ENCODE measurements at places on chromosomes 6 and 20.

DNA sequence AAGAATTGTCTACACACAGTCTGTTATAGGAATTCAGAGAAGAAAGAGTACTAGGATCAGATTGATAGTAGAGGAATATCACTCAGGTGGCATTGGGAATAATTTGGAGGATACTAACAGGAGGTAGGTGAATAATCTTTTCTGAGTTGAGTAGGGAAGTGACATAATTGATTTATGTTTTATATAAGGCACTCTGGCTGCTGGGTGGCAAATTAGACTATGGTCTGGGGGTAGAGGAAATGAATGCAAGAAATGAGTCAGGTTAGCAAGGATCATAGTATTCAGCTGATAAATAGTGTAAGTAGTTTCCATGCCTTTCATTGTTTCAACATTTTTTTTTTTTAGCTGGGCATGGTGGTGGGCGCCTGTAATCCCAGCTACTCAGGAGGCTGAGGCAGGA, 113.3 kb downstream of the CDKAL1 start:
- DNase-seq: no peak

DNA sequence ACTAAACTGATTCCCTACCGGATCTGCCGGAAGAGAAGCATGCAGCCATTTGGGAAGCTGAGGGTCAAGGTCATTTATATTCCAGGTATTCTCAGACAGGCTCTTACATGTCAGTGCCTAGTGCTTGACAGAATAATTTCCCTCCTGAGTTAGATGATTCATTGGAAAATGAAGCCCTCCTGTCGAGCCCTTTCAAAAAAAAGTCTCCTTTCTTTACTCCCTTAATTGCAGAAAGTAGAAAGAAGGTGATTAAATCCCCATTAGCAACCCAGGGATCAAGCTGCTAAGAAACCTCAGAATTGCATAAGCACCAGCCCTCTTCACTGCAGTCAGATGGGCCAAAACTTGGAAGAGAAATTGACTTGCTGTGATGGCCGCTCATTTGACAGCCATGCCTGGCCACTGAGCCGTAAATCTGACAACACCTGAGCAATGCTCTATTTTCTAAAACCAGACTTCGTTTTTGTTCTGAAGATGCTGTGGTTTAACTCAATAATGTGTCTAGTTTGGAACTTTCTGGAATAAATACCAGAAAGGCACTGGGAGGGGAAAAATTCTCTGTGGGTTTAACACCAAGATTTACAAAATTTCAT, 61.0 kb upstream of the ARMH2 start:
- no peak for DNase-seq

DNA sequence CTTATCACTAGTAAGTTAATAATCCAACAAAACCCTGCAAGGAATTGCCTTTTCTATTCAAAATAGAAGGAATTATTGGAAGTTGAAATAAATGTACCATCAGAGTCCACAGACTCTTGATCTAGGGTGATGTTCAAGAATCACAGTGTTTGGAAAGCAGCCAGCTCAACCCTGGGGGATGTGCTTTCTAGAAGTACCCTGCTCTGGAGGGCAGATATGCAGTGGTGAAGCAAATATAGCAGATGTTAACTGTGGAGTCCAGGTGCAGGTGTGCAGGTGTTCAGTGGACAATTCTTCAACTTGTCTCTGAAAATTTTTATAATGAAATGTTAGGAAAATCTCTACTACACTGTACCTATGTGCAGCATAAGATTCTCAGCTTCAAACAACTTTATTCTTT, 9.1 kb upstream of the INSM1 start:
- no peak for DNase-seq

GRCh38 chr6:43979525-43979924, 147.7 kb downstream of the MRPL14 start:
- DNase-seq: no peak

- DNase-seq: no peak
Measured at GRCh38 chr6:41708856-41709255, 26.6 kb downstream of the TFEB start.

DNA sequence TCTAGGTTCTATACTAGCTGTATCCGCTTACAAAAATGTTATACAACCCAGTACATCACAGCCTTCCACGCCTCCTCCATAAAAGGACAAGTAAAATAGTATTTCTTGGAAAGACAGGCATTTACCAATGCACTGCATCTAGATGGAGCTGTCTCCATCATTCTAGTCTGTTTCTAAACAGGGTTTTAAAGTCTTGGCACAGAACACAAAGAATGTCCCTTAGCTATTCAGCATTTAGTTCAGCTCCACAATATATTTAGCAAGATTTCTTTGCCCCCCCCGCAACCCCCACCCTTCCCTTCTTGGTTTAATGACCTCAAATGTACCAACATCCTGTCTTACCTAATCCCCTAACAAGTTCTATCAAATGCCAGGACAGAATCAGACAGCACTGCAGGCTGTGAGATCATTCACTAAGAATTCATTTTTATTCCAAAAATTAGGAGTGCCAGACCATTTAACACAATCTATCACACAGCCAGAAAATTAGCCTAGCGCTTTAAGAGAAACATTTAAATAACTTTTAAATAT, 198.6 kb downstream of the BACH2 start:
- peak; percentile 32 for DNase-seq

GRCh38 chr6:159252955-159253508, 83.8 kb downstream of the FNDC1 start:
- peak; percentile 54 for DNase-seq

- DNase-seq: peak; percentile 62
Measured at GRCh38 chr20:17875106-17875980, 93.3 kb downstream of the SNX5 start.

DNA sequence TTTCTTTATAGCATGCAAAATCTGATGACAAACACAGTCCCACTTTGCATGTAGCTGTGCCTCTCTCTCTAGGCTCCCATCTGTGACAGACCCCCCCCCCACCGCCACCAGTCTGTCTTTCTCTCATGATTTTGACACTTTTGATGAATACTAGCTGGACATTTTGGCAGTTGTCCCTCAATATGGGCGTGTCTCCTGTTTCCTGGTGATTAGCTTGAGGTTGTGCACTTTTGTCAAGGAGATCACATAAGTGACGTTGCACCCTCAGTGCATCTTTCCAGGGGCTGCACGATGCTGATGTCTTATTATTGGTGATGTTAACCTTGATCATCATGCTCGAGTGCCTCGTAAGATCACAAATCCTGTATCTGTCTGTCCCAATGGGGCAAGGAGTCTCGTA, 155.1 kb downstream of the EYA2 start:
- no peak for DNase-seq

DNA sequence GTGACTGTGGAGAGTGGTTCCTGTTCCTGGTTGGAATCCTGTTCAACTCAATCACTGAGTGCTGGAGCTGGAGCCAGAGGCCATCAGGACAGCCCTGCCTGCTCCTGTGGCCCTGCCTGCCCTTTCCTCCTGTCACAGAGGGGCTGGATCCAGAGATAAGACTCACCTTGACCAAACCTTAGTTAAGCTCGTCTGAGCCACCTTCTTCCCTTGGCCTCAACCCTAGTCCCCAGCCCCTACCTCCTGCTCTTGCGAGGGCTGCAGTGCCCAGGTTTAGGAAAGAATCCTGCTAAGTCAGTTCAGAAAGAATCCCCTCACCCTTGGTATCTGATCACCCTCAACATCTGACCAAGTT, 47.0 kb upstream of the CST5 start:
- no peak for DNase-seq

DNA sequence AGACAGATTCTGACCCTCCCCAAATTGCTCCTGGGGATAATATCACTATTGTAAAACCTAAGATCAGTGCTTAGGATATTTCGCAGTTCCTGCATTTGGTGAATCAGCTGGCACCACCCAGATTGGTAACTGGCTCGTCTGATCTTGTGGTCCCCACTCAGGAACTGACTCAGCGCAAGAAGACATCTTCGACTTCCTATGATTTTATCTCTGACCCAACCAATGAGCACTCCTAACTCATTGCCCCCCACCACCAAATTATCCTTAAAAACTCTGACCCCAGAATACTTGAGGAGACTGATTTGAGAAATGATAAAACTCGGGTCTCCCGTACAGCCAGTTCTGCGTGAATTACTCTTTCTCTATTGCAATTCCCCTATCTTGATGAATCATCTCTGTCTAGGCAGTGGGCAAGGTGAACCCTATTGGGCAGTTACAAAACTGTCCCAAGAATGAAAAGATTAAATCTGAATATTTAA, 55.7 kb upstream of the PRND start:
- DNase-seq: no peak

- no peak for DNase-seq
Measured at GRCh38 chr6:22366214-22366613, 69.4 kb upstream of the PRL start.

DNA sequence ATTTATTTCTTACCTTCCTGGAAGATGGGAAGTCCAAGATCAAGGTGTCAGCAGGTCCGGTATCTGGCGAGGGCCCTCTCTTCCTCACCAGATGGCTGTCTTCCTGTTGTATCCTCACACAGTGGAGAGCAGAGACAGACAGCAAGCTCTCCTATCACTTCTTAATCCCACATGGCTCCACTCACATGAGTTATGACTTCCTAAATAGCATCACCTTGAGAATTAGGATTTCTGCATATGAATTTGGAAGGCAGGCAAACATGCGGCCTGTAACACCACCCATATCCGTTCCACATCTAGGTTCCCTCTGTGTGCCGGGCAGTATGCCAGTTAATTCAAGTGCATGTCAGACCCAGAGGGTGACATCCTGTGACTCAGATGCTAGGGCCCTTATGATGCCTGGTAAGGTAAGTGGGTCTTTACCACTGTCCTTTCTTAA, 2.1 kb downstream of the RAET1E start:
- peak; percentile 30 for DNase-seq

DNA sequence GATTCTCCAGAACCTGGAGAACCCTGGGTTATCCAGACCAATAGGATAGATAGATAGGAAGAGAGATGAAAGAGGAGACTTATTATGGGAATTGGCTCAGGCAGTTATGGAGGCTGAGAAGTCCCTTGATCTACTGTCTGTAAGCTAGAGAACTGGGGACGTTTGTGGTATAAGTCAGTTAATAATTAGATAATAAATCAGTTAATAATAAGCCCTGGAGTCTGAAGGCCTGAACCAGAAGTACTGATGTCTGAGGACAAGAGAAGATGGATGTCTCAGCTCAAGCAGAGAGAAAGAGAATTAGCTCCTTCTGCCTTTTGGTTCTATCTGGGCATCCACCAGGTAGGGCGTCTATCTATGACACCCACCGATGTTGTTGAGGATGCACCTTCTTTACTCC, 72.9 kb upstream of the SLC22A23 start:
- DNase-seq: no peak

DNA sequence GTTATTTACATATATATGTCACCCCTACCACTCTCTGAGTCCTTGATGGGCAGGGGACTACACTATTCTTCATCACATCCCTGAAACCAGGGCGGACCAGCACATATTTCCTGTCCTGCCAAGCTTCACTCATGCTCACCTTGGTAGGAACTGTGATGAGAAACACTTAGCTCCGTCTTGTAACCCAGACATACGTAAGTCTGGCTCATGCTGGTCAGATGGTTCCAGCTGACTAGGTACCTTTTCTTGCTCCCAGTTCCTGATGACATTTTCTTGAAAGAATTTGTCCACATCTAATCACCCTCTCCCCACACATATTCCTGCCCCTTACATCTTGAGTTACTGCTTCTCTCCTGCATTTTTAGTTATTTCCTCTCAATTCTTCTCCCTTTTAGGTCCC, 122.2 kb upstream of the MYLIP start:
- DNase-seq: no peak

GRCh38 chr6:167027772-167028171, 28.6 kb downstream of the CEP43 start:
- DNase-seq: no peak

DNA sequence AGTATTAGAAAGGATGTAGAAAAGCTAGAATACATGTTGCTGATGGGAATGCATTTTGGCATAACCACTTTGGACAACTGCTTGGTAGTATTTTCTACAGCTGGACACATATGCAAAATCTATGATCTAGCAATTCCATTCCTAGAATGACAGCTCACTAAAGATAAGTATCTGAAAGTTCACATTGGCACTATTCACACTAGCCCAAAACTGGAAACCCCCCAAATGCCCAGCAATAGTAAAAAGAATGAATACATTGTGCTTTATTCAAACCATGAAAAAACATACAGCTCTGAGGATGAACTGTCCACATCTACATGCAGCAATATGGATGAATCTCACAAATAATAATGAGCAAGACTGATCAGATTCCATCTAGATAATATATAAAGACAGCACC, 79.0 kb downstream of the PPP1R3G start:
- peak; percentile 41 for DNase-seq

GRCh38 chr6:149405823-149406765, 6.0 kb downstream of the SUMO4 start:
- DNase-seq: no peak

Data from COLO829 (cell line).